Left colon (tissue), 2 donors: ENCODE measurements at places on chromosomes 4 and X. TPM values are rescaled to one million over a fixed set of nuclear protein-coding genes. Genes with fewer than 3 reads are reported as not detected.

DNA sequence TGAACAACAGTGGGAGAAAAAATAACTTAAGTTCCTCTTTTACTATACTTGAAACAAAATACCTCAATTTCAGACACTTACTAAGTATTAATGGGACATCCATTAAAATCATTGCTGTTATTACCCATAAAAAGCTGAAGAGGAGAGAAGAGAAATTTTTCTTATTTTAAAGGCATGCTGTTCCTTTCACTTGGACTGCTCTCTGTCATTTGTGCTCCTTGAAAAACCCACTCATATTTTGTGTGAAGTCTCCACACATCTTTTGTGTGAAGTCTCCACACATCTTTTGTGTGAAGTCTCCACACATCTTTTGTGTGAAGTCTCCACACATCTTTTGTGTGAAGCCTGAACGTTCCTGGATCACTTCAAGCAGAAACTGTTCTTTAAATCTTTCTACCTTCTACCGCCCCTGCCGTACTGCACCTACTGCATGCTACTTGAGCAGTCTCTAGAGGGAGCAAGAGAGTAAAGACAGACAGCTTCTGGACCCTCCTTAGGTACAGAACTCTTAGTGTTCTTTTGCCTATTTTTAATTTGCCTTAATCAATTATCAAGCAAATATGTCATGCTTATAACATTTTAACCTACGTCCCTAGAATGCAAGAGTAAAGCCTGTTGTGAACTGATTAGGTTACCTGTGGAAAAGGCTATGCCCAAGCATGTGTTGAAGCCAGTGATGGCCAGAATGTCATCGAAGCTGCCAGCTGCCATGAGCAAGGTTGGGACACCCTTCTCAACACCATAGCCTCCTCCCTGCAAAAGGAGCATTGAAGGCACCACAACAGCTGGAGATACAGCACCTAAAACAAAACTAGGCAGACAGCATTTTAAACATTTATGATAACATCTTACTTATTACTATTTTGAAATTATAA lies 27.1 kb upstream of the SLC9B1 start:
- no peak for DNase-seq

- no peak for DNase-seq
Measured at GRCh38 chr4:55018978-55019377, 106.4 kb downstream of the KDR start.

- no peak for DNase-seq
Measured at GRCh38 chr4:112637552-112637866, 566 bp downstream of the LARP7 start.

SYTL4 gene
- total RNA-seq = 52.5 TPM

AADAT gene
- 3.8 TPM for total RNA-seq

GRCh38 chr4:133969202-133969848 lies 232.3 kb downstream of the PABPC4L start:
- DNase-seq = no peak

DNA sequence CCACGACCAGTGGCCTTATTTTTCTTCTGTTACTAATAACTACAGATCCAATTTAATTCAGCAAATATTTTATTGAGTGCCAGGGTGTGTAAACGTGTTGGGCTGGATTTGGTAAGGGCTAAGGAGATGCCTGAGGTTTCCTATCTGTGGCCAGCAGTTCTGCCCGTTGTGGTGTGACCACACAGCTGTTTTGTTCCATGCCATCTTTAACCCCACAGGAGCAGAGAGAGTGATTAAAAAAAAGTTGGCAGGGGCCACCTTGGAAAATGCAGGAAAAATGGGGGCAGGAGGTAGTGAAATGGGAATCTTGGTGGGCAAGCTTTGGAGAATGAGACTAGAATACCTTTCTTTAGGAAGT lies 1.1 kb downstream of the PLAC8 start:
- DNase-seq = no peak

- DNase-seq = no peak
Measured at GRCh38 chr4:155828628-155829027, 37.4 kb downstream of the ASIC5 start.

BMX gene
- total RNA-seq = 3.1 TPM

FAT4 gene
- total RNA-seq = 6.1 TPM

GRCh38 chrX:53732797-53733196 lies 46.3 kb upstream of the HUWE1 start:
- no peak for DNase-seq

SASH3 gene
- total RNA-seq = 1.3 TPM

MAGEB1 gene
- total RNA-seq = not detected

DNA sequence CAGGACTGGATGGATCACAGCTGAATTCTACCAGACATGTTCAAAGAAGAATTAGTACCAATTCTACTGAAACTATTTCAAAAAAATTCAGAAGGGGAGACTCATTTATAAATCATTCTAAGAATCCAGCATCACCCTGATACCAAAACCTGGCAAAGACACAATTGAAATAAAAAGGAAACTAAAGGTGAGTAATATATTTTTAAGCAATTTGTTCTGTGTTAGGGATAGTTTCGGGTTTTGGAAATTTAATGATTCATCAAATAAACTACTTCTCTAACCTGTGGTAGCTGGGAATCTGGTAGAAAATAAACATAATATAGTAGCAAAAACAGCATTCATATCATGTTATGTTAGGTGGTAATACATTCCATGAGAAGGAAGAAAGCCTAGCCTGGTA lies 662.2 kb upstream of the BOD1L1 start:
- no peak for DNase-seq

ENPEP gene
- total RNA-seq = 1.6 TPM

- no peak for DNase-seq
Measured at GRCh38 chr4:93710101-93710846, 118.3 kb upstream of the ATOH1 start.

GPC3 gene
- 2.6 TPM for total RNA-seq

- peak; percentile 90 for DNase-seq
Measured at GRCh38 chr4:38313175-38313574, 350.8 kb upstream of the KLF3 start.

PNMA6F gene
- total RNA-seq = not detected

DNA sequence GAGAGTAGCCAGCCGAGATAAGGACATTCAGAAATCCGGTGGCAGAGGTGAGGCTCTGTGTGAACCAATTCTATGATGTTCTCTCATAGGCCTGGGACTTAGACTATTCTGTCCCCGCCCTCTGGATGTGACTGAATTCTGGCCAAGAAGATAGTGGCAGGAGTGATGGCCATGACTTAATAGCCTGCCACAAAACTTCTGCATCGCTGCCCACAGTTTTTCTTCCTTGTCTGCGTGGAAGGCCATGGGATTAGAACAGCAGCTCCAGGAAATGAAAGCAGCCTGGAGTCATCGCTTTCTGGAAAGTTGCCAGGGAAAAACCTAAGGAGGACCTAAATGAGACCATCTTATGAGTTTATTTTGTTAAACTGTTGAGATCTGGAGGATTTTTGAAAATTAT lies 134.7 kb downstream of the F11 start:
- DNase-seq = peak; percentile 48

DNA sequence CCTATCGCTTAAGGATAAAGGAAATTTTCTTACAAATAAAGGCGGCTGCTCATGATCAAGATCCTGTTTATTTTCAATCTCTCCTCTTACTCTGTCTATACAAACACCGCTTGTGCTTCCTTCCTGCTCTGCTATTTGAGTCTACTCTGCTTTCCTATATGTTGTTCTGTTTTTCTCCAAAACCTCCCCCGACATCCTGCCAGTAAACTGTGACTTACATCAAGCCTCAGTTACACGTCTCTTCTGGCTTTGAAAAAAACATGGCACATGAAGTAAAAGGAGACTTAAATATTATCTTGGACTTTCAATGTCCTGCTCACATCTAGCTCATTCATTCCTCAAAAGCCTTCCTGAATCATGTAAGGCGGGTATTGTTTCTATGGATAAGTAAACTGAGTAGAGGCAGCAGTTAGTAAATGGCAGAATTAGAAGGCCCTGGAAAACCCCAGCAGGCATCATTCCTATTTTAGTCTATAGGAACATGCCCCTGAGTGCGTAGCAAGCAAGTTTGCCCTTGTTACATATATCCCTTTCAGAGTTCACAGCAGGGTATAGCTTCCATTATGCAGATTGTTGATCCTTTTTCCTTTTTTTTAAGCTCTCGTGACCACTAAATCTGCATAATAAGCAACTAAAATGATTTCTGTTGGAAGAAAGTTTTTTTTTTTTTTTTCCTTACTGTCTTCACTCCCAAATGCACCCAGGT lies 280.1 kb downstream of the RAPGEF2 start:
- DNase-seq = no peak

GAGE12H gene
- not detected for total RNA-seq

CASP3 gene
- total RNA-seq = 43.4 TPM

GRCh38 chrX:147899379-147900114 lies 12.2 kb upstream of the FMR1 start:
- no peak for DNase-seq

- peak; percentile 69 for DNase-seq
Measured at GRCh38 chr4:1010395-1011021, 918 bp upstream of the FGFRL1 start.

DNA sequence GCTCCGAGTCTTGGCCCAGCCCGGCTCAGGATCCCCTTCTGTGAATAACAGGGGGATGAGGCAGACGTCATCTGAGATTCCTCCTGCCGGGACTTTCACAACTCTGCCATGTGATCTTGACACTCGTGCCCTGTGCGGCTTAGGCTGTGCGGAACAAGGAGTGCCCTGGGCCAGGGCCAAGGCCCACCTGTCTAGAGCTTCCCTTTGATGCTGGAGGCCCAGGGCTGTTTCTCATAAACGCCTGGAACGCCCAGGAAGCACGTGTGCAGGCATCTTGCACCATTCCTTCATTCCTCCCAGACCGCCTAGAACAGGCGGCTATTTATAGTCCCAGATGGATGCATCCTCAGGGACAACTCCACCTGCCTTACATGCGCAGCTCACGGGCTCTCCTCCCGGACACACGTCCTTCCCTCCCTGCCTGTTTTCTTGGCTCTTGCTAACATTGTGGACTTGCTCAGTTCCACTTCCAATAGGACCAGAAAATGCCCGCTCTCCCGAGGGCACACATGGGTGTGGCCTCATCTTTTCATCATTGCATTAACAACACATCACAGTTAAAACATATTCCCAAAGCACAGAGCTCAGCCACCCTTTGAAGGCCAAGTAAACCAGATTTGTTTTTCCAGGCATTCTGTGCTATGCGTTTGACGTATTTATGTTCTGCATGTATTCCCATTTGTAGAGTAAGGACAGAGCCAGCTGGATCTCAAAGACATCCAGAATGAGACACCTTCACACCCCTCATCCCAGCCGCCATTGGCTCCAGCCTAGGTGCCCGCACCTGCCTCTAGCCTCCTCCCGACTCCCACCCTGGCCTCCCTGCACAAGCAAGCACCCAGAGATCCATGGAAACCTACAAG lies 57.2 kb downstream of the ABLIM2 start:
- DNase-seq = peak; percentile 92

USP51 gene
- total RNA-seq = 0.81 TPM

- no peak for DNase-seq
Measured at GRCh38 chrX:43804021-43804420, 78.2 kb downstream of the MAOB start.

F8A3 gene
- total RNA-seq = 11.4 TPM
